CD8-positive, alpha-beta memory T cell (primary cell): ENCODE measurements at places on chromosomes 6 and 20. TPM values are rescaled to one million over a fixed set of nuclear protein-coding genes. Genes with fewer than 3 reads are reported as not detected.

- DNase-seq, result no peak
- H3K27ac ChIP-seq, result no peak within 1 kb of the TSS
- H3K36me3 ChIP-seq, result no peaks in the 10 kb centered on the region
- no peak within 1 kb of the TSS for H3K4me3 ChIP-seq
- H3K4me1 ChIP-seq, result no peaks in the 10 kb centered on the region
These were observed at the start of gene OR12D1 for GRCh38 chr6:29414588-29414987. OR12D1 (plus strand) TSS chr6:29414928.

- no peak overlapping the region for H3K27ac ChIP-seq
- H3K36me3 ChIP-seq, result no peaks in the 10 kb centered on the region
- H3K4me1 ChIP-seq, result no peaks in the 10 kb centered on the region
- H3K4me3 ChIP-seq, result no peak overlapping the region
These were observed 83.5 kb upstream of the SULF2 start for GRCh38 chr20:47868744-47869143.

The BAG2 gene
- polyA plus RNA-seq, result 2.3 TPM

DNA sequence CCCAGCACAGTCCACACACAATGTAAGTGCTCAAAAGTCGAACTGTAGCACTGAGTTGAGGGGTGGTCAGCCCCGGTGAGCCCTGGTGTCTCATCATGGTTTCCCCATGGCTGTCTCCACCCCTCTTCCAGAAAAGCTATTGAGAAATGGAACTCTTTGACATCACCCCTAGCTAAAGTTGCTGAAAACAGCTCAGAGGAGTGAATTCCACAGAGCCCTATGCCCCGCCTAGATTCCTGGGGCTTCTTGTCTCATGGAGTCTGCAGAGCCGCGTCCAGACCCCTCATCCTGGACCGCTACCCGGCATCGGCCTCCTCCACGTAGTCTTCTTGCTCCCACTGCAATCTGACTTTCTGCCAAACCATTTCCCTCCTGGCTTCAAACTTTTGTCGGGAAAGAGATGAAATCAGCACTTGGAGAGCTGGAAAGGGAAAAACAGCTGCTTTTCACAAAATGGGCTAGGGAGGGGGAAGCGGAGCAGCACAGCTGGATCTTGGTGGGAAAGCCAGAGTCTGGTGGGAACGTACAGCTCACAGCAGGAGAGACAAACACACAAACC, 132.2 kb downstream of the SNX5 start:
- H3K27ac ChIP-seq, result no peak overlapping the region
- no peaks in the 10 kb centered on the region for H3K36me3 ChIP-seq
- H3K4me3 ChIP-seq, result no peak overlapping the region
- no peak for DNase-seq
- no peaks in the 10 kb centered on the region for H3K27me3 ChIP-seq

GRCh38 chr6:10962673-10963072, 75.8 kb downstream of the SYCP2L start:
- no peak for DNase-seq
- H3K36me3 ChIP-seq, result no peaks in the 10 kb centered on the region
- no peak overlapping the region for H3K27ac ChIP-seq
- H3K27me3 ChIP-seq, result no peaks in the 10 kb centered on the region
- H3K4me1 ChIP-seq, result no peaks in the 10 kb centered on the region
- no peak overlapping the region for H3K4me3 ChIP-seq

- no peak overlapping the region for H3K4me3 ChIP-seq
- DNase-seq, result no peak
- H3K4me1 ChIP-seq, result no peaks in the 10 kb centered on the region
These were observed 4.6 kb downstream of the FOXQ1 start for GRCh38 chr6:1316489-1316971.

GRCh38 chr20:11186301-11187008, 512.7 kb upstream of the JAG1 start:
- H3K4me1 ChIP-seq, result no peaks in the 10 kb centered on the region
- no peak for DNase-seq
- no peaks in the 10 kb centered on the region for H3K27me3 ChIP-seq
- no peak overlapping the region for H3K27ac ChIP-seq

The LY6G5B gene
- 0.64 TPM for polyA plus RNA-seq

- no peaks in the 10 kb centered on the region for H3K4me1 ChIP-seq
- no peaks in the 10 kb centered on the region for H3K27me3 ChIP-seq
These were observed 243.7 kb upstream of the CHD6 start for GRCh38 chr20:41861772-41862422.

DNA sequence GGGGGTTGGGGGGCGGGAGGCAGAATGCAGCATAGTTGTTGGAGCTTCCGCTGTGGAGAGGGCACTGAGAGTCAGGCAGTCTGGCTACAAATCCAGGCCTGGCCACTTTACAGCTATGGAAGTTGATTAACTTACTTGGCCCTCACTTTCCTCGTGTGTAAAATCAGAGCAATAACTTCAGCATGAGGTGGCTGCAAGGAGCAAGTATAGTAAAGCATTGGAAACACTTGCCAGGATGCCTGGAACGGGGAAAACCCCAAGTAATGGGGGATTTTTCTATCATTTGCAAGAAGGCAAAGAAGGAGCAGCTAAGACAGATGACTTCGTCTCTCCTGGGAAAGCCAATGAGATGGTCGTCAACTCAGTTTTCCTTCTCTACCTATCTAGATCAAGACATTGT, 35.8 kb downstream of the AGPAT4 start:
- no peak for DNase-seq
- no peaks in the 10 kb centered on the region for H3K27me3 ChIP-seq
- H3K4me3 ChIP-seq, result no peak overlapping the region
- H3K4me1 ChIP-seq, result no peaks in the 10 kb centered on the region
- H3K36me3 ChIP-seq, result no peaks in the 10 kb centered on the region

DNA sequence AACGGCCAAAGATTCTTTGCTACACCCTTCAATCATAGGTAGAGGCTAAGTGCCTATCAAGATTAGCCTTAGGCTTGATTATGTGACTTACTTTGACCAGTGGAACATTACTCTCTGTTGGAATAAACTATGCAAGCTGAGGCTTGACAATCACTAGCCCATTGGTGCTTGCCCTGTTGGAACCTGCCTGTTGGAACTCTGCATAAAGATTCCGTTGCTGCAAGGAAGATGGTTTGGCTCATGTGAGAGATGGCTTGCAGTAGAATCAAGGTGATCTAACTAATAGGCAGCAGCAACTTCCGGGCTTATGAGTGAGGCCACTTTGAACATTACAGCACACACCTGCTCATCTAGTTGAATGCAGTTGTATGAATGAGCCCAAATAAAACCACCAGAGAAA, 227.7 kb upstream of the TSHZ2 start:
- H3K27ac ChIP-seq, result no peak overlapping the region
- H3K4me3 ChIP-seq, result no peak overlapping the region
- H3K36me3 ChIP-seq, result no peaks in the 10 kb centered on the region
- no peaks in the 10 kb centered on the region for H3K27me3 ChIP-seq
- H3K4me1 ChIP-seq, result no peaks in the 10 kb centered on the region

GRCh38 chr6:14286144-14286543, 168.6 kb downstream of the CD83 start:
- H3K4me1 ChIP-seq, result no peaks in the 10 kb centered on the region
- DNase-seq, result no peak
- H3K36me3 ChIP-seq, result no peaks in the 10 kb centered on the region
- no peak overlapping the region for H3K27ac ChIP-seq

DNA sequence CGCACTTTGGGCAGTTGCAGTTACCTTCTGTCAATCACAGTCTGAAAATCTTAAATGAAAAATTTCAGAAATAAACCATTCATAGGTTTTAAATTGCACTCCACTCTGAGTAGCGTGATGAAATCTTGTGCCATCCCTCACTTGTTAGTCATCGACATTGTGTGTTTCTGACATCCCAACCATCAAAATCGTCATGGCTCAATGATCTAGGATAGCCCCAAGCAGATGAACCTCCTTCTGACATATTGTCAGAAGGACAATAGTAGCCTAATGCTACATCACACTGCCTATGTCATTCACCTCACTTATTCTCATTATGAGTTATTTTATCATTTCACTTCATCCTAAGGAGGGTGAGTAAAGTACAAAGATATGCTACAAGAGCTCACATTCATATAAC, 284.8 kb downstream of the PTPRK start:
- no peak overlapping the region for H3K4me3 ChIP-seq
- no peak overlapping the region for H3K27ac ChIP-seq
- no peak for DNase-seq
- H3K4me1 ChIP-seq, result no peaks in the 10 kb centered on the region
- no peaks in the 10 kb centered on the region for H3K36me3 ChIP-seq

DNA sequence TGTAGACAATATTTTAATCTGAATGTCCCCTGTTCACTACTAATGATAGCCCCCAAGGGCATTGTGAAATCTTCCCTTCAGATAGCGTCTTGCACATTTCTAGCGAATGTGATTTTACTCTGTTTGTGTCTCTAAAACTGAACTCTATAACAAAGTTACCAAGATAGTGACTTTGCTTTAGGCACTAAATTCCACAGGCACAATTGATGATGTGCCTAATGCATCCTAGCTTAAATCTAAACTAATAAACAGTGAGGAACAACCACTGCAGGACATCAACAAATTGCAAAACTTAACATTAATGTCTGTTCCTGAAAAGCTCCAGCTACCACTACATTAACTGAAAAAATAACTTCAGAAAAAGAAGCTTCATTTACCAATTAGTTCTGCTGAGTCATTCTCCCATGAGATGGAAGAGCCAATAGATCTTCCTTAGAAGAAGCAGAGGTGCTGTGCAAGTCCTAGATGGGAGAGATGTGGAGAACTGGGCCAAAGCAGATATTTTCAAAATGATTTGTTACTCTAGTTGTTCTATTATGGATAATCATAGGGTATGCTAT, 1065.0 kb downstream of the EPHA7 start:
- no peaks in the 10 kb centered on the region for H3K4me1 ChIP-seq
- no peak overlapping the region for H3K27ac ChIP-seq
- H3K36me3 ChIP-seq, result no peaks in the 10 kb centered on the region
- no peaks in the 10 kb centered on the region for H3K27me3 ChIP-seq
- no peak overlapping the region for H3K4me3 ChIP-seq
- DNase-seq, result no peak

DNA sequence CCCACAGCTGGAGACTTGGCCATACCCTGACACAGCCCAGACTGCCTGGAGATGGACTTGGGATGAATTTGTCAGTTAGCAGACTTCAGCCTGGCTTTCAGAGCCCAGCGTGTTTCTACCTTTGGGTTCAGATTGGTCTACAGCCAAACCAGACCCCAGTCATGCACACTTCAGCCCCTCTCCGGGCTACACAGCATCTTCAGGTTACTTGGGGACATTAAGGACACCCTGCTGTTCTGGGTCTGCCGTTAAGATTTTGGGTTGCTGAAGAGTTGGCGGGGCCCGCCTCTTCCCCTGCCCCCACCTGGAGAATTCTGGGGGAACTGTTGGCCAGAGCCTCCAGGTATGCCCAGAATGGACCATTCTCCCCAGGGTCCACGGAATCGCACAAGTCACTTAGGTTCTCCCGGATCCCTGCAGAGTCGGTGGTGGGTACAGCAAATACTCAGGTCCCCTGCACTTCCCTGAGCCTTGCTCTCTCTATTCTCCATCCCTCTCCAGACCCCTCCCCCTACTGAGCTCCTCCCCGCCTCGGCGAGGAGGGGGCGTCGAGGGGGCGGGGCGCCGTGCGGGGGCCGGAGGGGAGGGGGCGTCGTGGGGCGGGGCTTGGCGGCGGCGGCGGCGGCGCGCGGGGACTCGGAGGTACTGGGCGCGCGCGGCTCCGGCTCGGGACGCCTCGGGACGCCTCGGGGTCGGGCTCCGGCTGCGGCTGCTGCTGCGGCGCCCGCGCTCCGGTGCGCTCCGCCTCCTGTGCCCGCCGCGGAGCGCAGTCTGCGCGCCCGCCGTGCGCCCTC, at the start of gene PTK7:
TSS of gene PTK7 (plus strand) at position 645 of the 794 bp plus-strand sequence. CDS start 175 bp downstream, outside the sequence.
- H3K27me3 ChIP-seq, result peaks cover 9% of the 10 kb centered on the region
- H3K36me3 ChIP-seq, result no peaks in the 10 kb centered on the region
- H3K4me3 ChIP-seq, result peak within 1 kb of the TSS; percentile 49
- no peak for DNase-seq

- DNase-seq, result no peak
- H3K4me3 ChIP-seq, result no peak overlapping the region
- H3K27me3 ChIP-seq, result no peaks in the 10 kb centered on the region
- H3K4me1 ChIP-seq, result no peaks in the 10 kb centered on the region
These were observed 123.8 kb upstream of the ID4 start for GRCh38 chr6:19713411-19713810.

DNA sequence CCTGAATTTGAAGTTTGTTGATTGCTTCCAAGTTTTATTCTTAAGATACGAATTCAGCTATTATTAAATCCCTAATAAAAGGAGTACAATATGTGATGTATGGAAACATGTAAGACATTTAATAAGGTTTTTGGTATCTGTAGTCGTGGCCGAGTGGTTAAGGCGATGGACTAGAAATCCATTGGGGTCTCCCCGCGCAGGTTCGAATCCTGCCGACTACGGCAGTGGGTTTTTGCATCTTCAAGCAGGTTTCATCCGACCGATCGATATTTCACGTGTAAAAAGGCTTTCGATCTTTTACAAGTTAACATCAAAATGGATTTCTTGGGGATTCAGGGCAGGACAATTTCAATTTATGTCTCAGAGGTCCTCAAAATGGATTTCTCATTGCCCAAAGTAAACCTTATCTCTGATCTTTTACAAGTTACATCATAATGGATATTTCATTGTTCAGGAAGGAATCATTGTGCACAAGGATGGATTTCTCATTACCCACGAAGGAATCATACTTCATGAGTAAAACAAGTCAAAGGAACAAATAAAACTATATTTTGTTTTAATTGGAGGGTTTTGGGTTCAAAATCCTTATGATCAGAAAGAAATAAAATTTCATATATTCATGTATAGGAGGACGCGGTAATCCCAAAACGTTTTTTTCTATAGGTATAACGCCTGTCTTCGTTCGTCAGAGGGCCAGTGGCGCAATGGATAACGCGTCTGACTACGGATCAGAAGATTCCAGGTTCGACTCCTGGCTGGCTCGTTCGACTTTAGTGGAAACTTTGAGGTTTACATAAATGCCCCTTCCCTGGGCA, 37.3 kb upstream of the BTN3A2 start:
- peaks cover 23% of the 10 kb centered on the region for H3K4me1 ChIP-seq
- peak overlapping the region; percentile 37 for H3K4me3 ChIP-seq
- H3K36me3 ChIP-seq, result no peaks in the 10 kb centered on the region
- peak; percentile 45 for DNase-seq

The TFAP2D gene
- 0.16 TPM for polyA plus RNA-seq

- no peaks in the 10 kb centered on the region for H3K27me3 ChIP-seq
- peaks cover 9% of the 10 kb centered on the region for H3K4me1 ChIP-seq
- H3K36me3 ChIP-seq, result no peaks in the 10 kb centered on the region
- no peak for DNase-seq
These were observed 128.9 kb downstream of the BACH2 start for GRCh38 chr6:90167514-90168379.

DNA sequence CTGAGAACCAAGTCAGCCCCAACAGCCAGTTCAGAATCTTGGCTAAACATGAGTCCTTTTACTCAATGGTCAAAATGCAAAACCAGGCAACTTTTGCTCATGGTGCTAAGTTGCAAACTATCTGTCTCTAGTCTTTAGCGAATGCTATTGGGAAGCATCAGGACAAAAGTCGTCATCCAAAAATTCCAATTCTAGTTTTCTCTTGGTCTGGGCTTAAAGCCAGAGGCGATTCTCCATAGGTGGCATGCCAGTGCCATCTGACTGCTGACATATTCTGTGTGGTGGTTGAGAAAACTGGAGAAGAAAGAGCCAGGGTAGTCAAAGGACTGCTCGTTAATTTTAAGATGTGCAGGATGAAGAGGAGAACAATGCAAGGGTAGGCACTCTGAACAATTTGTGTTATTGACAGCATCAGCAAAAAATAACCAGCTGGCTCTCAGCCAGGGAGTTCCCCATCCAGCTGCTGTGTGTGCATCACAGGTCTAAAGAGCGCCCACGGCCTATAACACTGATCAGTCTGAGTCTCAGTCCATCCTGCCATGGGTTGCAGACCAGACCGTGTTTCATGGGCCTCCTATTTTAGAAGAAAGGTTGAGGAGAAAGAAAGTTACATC, 313.6 kb downstream of the ALDH8A1 start:
- H3K27me3 ChIP-seq, result no peaks in the 10 kb centered on the region
- no peak overlapping the region for H3K27ac ChIP-seq
- H3K4me3 ChIP-seq, result no peak overlapping the region
- DNase-seq, result no peak
- H3K4me1 ChIP-seq, result peaks cover 12% of the 10 kb centered on the region
